Foreskin fibroblast (primary cell): ENCODE measurements at places on chromosomes 5 and 9.

DNA sequence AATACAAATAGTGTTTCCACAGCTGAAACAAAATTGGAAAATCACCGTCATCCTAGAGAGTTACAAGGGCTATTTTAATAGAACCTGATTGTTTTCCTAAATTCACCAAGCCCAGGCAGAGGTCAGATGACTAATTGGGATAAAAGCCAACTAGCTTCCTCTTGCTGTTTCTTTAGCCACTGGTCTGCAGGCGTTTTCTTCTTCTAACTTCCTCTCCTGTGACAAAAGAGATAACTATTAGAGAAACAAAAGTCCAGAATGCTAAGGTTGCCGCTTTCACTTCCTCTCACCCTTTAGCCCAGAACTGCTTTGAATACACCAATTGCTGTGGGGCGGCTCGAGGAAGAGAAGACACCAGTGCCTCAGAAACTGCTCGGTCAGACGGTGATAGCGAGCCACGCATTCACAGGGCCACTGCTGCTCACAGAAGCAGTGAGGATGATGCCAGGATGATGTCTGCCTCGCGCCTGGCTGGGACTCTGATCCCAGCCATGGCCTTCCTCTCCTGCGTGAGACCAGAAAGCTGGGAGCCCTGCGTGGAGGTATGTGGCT is at the start of gene TLR4:
TLR4 (plus strand) TSS at position 380 of the 552 bp plus-strand sequence; CDS start at position 450, 70 bp downstream.
- DNase-seq = peak; percentile 88

GRCh38 chr9:94851467-94851866 is 125.0 kb downstream of the AOPEP start:
- DNase-seq = no peak

- DNase-seq = no peak
Observed at GRCh38 chr5:159263569-159263905, 447 bp downstream of the UBLCP1 start.

DNA sequence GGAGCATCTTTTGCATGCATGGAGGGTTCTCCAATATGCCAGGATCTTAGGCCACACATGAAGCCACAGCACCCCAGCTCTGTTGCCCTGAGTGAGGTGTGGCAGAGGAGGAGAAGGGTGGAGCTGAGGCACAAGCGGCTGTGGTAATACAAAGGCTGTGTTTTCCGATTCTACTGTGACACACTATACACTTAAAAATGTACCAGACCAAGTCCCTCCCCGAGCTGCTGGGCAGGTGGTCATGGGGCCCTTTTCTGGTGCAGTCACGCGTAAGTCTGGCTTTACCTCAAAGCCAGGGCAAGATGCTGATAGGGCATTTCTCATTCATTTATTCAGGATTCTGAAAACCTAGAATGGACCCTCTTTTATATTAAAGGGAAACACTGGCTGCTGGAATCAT is 3.7 kb downstream of the ADGRV1 start:
- DNase-seq = no peak

DNA sequence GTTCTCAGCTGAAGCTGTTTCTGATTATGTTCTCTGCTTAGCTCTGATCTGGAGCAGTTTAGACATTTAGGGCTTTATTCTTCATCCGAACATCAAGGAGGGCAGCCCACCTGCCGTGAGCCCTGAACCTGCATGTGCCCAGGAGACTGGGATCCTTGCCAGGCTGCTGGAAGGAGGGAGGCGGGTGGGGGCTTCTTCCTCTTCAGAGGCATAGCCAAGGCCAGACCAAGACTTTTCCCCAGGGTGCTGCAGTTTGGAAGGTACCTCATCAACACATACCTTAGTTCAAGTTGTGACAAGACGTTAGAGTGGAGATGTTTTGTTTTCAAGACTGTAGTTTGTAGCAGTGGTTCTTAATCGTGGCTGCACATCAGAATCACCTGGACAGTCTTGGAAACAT is 64.9 kb downstream of the RALGPS1 start:
- DNase-seq = no peak

DNA sequence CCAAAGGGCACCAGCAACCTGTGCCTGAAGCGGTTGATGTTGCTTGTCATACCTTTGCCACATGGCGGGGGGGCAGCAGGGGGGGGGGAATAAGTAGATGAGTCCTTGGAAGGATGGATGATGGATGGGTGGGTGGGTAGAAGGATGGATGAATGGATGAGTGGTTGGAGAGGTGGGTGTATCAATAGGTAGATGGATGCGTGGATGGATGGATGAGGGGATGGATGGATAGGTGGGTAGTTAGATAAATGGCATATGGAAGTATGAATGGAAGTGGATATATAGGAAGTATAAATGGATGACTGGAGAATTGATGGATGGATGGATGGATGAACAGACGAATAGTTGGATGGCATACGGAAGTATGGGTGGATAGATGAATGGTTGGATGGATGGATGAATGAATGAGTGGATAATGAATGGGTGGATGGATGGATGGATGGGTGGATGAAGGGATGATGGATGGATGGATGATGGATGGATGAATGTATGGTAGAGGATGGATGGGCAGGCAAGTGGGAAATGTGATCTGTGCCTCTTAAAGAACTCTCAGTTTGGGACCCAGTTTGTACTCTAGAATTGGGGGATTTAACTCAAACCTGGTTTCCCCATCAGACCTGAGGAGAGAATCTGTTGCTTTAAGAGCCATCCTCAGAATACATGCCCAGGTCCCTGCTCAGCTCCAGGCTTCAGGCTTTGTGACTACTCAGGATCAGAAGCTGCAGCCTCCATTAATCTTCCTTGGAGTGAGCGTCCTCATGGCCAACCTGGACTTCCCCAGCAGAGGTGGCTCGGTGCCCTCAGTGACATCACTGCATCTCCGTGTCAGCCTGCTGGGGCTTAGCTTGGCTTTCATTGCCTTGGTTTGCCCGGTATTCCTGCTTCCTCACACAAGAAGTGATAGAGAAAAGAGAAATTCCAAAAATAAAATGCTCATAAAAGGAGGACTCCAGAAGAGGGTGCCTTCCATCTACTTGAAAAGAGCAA is 27.6 kb upstream of the SUSD3 start:
- DNase-seq = no peak

DNA sequence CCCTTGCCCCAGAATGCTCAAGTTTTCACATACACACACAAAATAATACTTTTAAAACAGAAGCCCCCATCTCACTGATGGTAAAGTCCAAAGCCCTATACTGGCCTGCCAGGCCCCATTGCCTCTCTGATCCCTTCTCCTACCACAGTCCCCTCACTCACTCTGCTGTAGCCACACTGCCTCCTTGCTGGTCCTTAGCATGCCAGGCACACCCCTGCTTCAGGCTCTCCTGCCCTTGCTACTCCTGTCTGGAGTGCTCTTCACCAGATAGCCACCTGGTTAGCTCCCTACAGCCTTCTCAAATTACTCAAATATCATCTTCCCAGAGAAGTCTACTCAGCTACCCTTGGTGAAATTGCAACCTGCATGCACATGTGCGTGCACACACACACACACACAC is 177.5 kb downstream of the C5orf15 start:
- DNase-seq = no peak

GRCh38 chr9:16960084-16960483 is 89.6 kb upstream of the BNC2 start:
- peak; percentile 45 for DNase-seq

DNA sequence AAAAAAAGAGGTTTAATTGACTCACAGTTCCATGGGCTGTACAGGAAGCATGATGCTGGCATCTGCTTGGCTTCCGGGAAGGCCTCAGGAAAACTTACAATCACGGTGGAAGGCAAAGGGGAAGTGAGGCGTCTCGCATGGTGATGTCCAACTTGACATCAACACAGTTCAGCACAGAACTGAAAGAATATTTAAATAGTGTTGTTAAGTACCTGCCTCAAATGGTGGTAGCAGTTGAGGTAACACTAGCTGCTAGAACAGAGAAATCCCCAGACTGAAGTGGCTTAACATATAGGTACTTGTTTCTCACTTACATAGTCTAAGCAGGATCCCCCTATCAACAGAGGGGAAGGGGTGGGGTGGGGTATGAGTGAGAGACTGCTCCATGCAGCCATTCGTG is 141.6 kb downstream of the DROSHA start:
- DNase-seq = no peak

- no peak for DNase-seq
Observed at GRCh38 chr5:73256012-73256411, 83.0 kb downstream of the TMEM174 start.

- DNase-seq = peak; percentile 35
Observed at GRCh38 chr5:149221326-149221725, 50.3 kb upstream of the AFAP1L1 start.

GRCh38 chr5:176450077-176450476 is 1.9 kb downstream of the FAF2 start:
- no peak for DNase-seq

GRCh38 chr9:136050701-136051452 is 44.2 kb downstream of the NACC2 start:
- DNase-seq = no peak

DNA sequence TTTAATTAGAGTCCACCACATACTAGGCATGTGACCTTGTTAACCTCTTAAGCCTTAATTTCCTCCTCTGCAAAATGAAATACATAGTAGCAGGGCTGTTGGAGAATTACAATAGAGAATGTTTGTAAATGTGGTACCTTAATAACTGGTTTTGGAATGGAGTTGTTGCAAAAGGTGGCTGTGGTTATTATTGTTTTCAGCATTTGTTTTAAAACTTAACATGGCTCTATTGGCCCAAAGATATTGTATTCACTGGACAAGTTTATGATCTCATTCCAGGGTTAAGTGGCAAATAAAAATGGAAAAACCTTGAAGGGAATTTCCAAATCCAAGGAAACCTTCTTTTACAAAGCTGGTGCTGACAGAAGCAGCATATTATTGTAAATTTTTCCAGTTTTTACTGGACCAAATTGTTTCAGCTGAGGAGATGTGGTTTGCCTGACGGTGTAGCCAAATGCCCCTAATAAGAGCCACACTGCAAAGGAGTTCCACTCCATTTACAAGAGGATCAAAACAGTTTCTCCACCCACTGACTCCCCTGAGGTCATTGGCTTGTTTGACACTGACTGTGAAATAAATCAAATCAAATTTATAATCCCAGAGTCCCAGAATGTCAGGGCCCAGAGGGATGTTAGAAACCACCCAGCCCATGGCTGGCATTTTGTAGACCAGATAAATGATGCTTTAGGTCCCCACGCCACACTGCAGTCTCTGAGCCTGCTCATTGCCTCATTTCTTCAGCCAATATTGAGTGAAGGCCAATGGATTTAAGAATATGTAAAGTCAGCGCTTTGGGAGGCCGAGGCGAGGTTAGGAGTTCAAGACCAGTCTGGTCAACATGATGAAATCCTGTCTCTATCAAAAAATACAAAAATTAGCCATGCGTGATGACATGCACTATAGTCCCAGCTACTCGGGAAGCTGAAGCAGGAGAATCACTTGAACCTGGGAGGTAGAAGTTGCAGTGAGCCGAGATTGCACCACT is 45.2 kb downstream of the ADRA1B start:
- DNase-seq = no peak

GRCh38 chr5:1336749-1337488 is 8.0 kb downstream of the CLPTM1L start:
- no peak for DNase-seq

- peak; percentile 92 for DNase-seq
Observed at GRCh38 chr5:55601204-55601618, 66.4 kb upstream of the PLPP1 start.

DNA sequence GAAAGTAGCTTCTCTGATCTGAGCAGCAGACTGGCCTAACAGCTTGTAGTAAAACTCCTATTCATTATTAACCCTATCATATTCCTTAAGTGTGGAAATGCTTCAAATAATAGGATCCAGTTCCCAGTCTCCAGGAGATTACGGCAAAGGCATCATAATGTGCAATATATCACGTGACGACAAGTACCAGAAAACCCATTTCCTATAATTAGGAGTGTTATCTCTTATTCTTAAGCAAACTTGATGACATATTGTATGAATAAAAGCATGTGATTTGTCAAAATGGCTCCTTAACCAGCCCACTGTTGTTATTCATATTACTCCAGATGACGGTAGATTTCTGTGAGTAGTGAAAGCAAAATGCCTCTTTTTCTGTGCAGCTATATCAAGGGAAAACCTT is 2.9 kb downstream of the SV2C start:
- DNase-seq = no peak

DNA sequence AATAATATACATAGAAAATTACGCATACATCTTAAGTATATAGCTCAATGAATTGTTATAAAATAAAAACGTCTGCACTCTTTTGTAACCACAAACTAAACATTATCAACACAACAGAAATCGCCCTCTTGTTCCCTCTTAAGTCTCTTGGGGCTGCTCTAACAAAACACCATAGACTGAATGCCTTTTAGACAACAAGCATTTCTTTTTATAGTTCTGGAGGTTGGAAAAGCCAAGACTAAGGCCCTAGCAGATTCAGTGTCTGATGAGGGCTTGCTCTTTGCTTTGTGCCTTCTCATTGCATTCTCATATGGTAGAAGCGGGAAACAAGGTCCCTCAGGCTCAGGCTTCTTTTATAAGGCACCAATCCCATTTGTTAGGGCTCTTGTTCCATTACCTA is 4.9 kb upstream of the IFNB1 start:
- no peak for DNase-seq

GRCh38 chr9:135849181-135849580 is 58.2 kb downstream of the CAMSAP1 start:
- DNase-seq = no peak

GRCh38 chr5:175868996-175869638 is 2.3 kb upstream of the CPLX2 start:
- no peak for DNase-seq

DNA sequence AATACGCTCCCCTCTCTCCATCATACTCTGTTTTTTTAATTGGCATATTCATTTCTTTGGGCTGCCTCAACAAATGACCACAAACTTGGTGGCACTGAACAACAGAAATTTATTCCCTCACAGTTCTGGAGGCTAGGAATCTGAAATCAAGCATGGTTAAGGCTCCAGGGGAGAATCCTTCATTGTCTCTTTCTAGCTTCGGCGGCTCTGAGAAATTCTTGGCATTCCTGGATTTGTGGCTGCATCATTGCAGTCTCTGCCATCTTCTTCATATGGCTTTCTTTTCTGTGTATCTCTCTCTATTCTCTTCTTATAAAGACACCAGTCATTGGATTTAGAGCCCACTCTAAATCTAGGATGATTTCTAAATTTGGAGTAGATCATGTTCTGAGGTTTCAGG is 10.9 kb upstream of the SLC24A2 start:
- no peak for DNase-seq

GRCh38 chr9:99177576-99178366 is 44.0 kb downstream of the ALG2 start:
- no peak for DNase-seq

DNA sequence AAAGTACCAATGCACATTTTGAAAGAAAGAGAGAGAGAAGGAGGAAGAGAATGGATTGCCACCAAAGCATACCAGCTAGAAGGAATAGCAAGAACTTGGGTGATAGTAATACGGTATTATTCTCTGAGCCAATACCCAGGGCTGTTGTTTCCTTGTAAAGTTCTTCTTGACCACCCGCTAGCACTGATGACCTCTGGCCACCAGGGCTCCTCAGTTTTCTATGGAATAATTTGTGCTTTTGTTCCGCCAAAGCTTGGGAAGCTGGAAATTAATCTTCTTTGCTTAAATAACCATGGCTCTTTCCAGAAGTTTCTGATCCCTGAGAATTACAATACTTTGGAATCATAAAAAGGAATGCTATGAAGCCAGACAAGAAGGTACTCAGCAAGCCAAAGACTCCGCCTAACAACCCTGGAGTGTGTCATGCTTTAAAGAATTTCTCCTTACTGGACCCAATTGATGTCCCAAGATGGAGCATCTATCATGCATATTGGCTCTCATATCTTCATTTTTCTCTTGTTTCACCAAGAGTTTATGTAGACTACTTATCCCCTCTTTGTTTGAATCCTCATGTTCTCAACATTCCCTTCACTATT is 29.8 kb downstream of the OR2K2 start:
- DNase-seq = no peak
